ENCODE measurements at places on chromosomes 7 and 10.

- DNase-seq, result no peak
Measured at GRCh38 chr10:33235251-33235884, 99.1 kb downstream of the NRP1 start.

DNA sequence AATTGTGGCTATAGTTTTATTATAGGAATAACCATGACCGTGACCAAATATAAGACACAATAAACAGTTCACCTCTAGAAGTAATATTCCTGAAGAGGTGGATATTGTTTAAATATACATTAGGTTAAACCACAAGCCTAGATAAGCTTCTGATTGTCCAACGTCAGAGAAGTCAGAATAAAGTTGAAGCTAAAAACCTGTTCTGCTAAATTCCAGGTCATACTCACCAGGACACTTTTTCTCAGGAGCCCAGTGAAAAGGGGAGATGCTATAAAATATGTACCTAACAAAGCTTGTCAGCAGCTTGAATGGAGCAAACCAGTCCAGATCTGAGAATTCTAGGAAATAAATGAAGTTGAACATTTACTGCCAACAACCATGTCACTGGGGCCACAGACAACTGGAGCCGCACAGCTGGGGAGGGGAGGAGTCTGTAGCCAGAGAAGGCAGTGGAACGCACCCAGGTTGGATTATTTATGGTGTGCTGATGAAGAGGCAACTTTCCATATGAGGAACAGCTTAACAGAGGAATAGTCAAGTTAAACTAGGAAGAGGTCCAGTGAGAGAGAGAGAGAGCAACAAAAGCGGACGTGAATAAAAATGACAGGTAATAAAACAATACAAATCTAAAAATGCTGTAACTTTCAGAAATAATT lies 191.1 kb downstream of the ZNF438 start:
- no peak for DNase-seq

DNA sequence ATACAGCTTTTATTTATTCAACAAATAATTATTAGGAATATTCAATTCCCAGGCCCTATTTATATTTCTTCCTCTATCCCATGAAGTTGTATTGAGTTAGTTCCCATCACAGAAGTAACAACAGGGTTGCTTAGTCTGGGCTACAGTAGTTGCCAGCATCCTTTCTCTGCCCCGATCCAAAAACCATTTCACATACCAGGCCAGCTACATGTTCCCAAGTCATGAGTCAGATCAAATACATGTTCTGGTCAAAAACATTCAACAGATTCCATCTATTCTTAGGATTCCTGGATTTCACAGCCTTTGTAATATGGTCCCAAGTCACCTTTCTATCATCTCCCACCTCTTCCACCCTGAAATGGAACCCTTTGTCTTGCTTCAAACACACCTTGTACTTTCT lies 91.6 kb downstream of the RAB11FIP2 start:
- no peak for DNase-seq

DNA sequence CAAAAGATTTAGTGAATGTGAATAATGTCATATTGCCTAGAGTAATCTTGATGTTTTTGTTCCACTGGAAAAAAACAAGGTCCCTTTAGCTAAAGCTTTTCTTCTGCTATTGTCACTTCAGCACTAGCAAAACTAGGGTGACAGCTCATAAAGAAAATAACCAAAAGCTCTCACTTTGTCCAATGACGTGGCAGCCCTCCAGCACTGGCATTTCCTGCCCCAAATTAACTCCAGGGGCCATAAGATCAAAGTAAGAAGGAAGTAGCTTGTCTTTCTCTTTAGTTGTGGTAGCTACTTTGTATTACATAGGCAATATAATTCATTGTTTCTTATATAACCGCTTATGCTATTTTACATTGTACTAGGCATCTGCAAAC lies 47.3 kb downstream of the LRRN3 start:
- no peak for DNase-seq

DNA sequence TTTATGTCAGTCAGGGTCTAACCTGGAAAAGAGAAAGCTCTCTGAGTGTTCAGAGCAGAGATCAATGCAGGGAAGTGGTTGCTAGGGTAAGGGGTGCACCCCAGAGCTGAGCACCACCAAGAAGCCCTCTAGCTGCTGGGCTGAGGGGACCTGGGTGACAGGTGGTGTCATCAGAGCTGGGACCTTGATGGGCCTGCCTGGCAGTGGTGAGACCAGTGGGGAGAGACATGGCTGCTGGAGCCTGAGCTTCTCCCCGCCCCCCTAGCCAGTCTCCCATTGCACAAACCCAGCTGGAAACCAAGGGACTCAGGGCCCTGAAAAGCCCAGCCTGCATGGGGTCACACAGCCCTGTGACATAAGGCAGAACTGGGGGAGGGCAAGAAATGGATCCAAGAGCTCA lies 49.1 kb upstream of the OSBPL3 start:
- DNase-seq, result no peak

DNA sequence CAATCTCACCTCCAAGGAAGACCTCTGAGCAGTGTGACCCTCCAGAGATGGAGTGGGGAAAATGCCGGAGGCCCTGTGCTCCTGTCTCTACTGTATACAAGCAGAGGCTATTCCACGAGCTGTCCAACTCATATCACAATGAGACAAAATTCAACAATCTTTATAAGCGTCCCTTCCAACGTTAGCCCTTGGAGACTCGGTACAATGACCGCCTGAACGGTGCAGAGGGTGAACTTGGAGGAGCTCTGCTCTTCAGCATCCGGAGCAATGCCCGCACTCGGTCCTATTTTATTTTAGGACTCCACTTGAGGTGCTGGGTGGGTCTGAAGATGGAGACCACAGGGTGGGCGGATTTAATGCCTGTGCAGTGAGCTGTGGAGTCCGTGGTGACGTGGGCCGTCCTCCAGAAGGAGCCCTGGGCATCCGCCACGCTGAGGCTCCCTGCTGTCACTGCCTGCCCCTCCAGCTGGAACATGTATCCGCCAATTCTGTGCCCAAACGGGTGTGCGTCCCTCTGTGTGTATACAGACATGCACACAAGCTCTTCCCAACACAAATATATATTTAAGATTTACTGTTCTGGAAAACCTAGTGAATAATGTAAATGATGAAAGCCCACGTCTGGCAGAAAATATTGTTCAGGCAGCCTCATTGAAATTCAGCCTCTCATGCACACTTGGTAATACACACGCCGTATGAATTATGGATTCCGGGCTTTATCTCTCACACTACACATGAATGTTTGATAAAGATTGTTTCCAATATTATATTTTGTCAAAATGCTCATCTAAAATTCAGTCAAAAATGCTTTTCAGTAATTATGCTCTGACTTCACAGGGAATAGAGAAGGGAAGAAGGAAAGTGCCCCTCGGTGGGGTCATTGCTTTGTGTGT lies 239.9 kb upstream of the ZMIZ1 start:
- DNase-seq, result no peak

DNA sequence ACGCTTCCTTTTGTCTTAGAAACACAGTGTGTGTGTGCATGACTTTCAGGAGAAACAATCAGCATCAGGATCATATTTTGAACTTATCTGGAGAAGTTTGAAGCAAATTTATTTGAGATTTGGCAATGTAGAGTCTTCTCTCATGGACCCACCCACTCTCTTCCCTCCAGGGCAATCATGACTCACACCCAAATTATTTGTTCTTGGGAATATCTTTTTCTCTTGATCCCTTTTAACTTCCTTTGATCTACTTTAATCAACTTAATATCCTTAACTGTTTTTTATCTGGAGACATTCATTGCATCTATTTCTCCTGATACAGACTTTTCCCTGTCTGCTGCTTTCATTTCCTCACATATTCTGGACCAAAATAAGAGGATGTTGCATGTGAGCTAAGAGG lies 1174.3 kb downstream of the GATA3 start:
- no peak for DNase-seq

- DNase-seq, result no peak
Measured at GRCh38 chr7:74097937-74098614, 14.5 kb downstream of the LIMK1 start.

Measured in NCI-H774 (cell line).